Peyer's patch (tissue), 4 donors: ENCODE measurements at places on chromosomes 5 and 9. TPM values are rescaled to one million over a fixed set of nuclear protein-coding genes. Genes with fewer than 3 reads are reported as not detected.
A peak's percentile ranks its signal among the peaks of the same experiment; 100 is the strongest.

- no peaks in the 10 kb centered on the region for H3K4me1 ChIP-seq
- DNase-seq: peak; percentile 24
- H3K4me3 ChIP-seq: no peak overlapping the region
- no peaks in the 10 kb centered on the region for H3K27me3 ChIP-seq
These were observed 104.0 kb downstream of the COL23A1 start for GRCh38 chr5:178486239-178486641.

DNA sequence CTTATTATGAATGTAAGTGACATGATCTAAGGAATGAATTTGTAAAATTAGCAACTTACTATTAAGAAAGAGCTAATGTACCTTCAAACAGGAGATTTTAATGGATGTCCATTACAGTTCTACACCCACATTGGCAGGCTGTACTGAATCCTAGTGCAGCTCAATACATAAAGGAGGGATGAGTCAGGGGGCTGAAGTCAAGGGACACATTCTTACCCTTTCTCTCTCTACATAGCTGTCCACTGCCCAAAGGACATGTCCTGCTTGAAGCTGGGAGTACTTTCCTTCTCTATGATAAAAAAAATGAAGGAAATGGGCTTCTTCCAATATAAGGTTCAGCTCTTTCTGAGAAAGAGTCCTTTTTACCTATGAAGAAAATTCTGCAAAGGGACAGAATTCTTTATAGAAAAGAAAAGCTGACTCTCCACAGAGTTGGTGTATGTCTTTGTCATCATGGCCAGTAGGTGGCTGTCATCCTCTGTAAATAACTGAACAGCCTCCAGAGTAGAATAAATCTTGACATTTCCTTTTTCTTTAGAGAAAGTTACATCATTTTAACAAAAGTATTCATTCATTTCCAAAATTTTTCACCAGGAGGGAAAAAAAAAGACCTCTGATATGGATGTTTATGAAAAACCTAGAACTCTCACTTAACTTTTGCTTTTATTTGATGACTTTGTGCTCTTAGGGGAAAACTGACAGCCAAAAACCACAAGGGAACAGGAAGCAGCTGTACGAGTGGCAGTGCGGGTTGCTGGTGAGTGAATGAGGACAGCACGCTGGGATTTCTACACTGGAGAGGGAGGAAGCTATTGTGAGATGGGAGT, 13.1 kb upstream of the IFNA14 start:
- H3K4me1 ChIP-seq: no peaks in the 10 kb centered on the region
- H3K27me3 ChIP-seq: no peaks in the 10 kb centered on the region
- no peak for DNase-seq
- H3K4me3 ChIP-seq: no peak overlapping the region

- H3K36me3 ChIP-seq: no peaks in the 10 kb centered on the region
- H3K27me3 ChIP-seq: no peaks in the 10 kb centered on the region
- H3K4me3 ChIP-seq: no peak overlapping the region
- DNase-seq: no peak
- H3K27ac ChIP-seq: no peak overlapping the region
These were observed 13.2 kb upstream of the GFPT2 start for GRCh38 chr5:180366326-180366725.

DNA sequence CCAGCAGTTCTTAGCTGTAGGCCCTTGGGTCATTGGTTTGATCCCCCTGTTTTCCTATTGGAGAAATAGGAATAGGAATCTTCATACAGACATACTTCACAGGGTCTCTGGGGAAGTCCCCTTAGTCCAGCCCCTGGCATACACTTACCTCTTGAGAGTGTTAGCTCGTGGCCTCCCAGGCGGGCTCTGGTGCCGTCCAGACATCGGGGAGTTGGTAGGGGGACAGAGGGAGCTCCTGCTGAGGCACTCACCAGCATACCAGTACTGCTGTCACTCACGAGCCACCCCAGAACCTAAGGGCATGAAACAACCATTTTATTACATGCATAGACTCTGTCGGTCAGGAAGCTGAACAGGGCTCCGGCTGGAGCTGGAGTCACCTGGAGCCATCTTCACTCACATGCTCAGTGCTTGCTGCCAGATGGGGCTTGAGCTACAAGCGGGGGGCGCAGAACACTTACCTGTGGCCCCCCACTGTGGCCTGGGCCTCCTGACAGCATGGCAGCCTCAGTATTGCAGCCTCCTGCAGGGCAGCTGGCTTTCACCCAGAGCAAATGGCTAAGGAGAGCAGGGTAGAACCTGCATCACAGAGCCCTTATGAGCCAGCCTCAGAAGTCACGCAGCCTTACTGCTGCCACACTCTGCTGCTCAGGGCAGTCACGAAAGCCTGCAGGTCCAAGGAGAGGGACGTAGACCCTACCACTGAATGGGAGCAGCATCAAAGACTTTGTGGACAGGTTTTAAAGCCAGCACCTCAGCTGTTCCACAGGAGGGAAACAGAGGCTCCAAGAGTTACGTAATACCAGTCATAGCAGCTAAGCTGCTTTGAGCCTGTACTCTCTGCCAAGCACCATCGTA, 58.3 kb upstream of the ANGPTL2 start:
- H3K36me3 ChIP-seq: no peaks in the 10 kb centered on the region
- no peak overlapping the region for H3K27ac ChIP-seq
- no peak overlapping the region for H3K4me3 ChIP-seq
- H3K4me1 ChIP-seq: peaks cover 10% of the 10 kb centered on the region
- H3K27me3 ChIP-seq: no peaks in the 10 kb centered on the region

- no peak for DNase-seq
- no peaks in the 10 kb centered on the region for H3K36me3 ChIP-seq
- no peak overlapping the region for H3K27ac ChIP-seq
These were observed 421.1 kb downstream of the KIF4B start for GRCh38 chr5:155434681-155435080.

DNA sequence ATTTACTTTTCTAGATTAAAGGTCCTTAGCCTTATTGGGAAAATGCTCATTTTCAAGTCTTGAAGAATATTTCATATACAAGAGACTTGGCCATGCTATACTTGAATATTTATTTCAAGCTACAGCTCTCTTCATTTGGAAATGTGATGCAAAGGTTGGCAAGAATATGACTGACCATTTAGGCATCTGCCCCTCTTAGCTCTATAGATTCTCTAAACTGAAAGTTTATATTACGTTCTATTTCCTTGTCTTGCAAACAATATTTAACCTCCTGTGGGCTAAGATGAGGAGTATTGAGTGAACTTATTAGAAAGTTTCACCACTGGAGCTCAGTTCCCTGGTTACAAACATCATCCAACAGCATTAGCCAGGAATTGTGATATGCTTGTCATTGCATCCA, 593.1 kb downstream of the MAT2B start:
- H3K36me3 ChIP-seq: no peaks in the 10 kb centered on the region
- no peaks in the 10 kb centered on the region for H3K4me1 ChIP-seq
- no peak overlapping the region for H3K27ac ChIP-seq

- H3K27ac ChIP-seq: no peak overlapping the region
- no peaks in the 10 kb centered on the region for H3K27me3 ChIP-seq
- no peak for DNase-seq
- H3K4me1 ChIP-seq: no peaks in the 10 kb centered on the region
- H3K4me3 ChIP-seq: no peak overlapping the region
These were observed 16.4 kb downstream of the CD274 start for GRCh38 chr9:5466766-5467165.

Gene LOX
- 6.0 TPM for total RNA-seq

- no peak overlapping the region for H3K27ac ChIP-seq
- H3K36me3 ChIP-seq: no peaks in the 10 kb centered on the region
- H3K4me3 ChIP-seq: no peak overlapping the region
- H3K27me3 ChIP-seq: no peaks in the 10 kb centered on the region
- no peak for DNase-seq
These were observed 8.4 kb downstream of the RPL37 start for GRCh38 chr5:40826489-40827187.

Gene NPM1
- 167 TPM for total RNA-seq

- H3K27me3 ChIP-seq: no peaks in the 10 kb centered on the region
- H3K4me1 ChIP-seq: peaks cover 28% of the 10 kb centered on the region
- peak overlapping the region; percentile 72 for H3K27ac ChIP-seq
- DNase-seq: no peak
- no peaks in the 10 kb centered on the region for H3K36me3 ChIP-seq
- H3K4me3 ChIP-seq: peak overlapping the region; percentile 76
These were observed 762 bp upstream of the ST6GALNAC4 start for GRCh38 chr9:127917603-127918002.

Gene KCNIP1
- not detected for total RNA-seq

Gene SLC4A9
- total RNA-seq: 0.38 TPM

Gene KCNMB1
- total RNA-seq: 1.5 TPM

GRCh38 chr9:95008151-95008771, 281.8 kb downstream of the AOPEP start:
- DNase-seq: no peak
- no peaks in the 10 kb centered on the region for H3K36me3 ChIP-seq
- H3K27me3 ChIP-seq: no peaks in the 10 kb centered on the region

- H3K27ac ChIP-seq: no peak overlapping the region
- no peaks in the 10 kb centered on the region for H3K36me3 ChIP-seq
- H3K27me3 ChIP-seq: no peaks in the 10 kb centered on the region
- no peak overlapping the region for H3K4me3 ChIP-seq
- no peaks in the 10 kb centered on the region for H3K4me1 ChIP-seq
- DNase-seq: no peak
These were observed 477.8 kb downstream of the CTNND2 start for GRCh38 chr5:11426442-11426841.

Gene OTP
- not detected for total RNA-seq
